ENCODE measurements at places on chromosomes 16 and 17.

- no peak for DNase-seq
Measured at GRCh38 chr17:8887834-8888703, 20.6 kb upstream of the PIK3R6 start.

DNA sequence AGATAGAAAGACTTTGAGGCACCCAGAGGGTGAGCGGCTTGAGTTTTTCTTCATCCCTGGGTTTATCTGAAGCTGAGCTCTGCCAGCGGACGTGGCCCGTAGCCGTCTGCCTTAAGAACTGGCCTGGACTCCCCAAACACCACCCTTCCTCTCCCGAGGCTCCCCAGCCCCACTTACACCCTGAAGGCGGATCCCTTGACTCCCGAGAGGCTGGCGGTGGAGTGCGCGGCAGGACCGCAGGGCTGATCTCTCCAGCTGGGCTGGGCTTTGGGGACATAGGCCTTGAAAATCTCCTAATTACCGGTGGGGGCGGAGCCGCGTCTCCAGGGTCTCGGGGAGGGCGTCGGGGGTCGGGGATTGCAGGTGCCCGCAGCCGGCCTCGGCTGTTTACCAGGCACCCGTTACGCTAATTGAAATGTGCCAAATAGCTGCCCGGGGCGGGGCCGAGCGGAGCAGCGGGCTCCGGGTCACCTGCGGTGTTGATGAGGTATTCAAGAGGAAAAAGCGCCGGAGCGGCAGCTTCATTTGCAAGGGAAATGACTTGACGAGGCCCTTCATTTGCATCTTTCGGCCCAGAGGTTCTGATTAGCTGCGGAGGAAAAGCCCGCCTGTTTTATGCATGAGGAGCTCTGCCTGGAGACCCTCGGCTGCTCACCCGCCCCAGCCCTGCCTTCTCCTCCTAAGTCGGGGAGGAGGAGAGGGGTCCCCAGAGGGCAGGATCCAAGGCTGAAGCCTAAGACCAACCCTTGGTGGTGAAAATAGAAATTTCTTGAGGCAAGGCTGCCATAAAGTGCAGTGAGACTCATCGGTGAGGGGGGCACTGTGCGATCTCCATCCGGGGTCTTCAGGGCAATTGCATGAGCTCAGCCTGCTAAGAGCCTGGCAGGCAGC is 100.7 kb downstream of the MGAT5B start:
- no peak for DNase-seq

DNA sequence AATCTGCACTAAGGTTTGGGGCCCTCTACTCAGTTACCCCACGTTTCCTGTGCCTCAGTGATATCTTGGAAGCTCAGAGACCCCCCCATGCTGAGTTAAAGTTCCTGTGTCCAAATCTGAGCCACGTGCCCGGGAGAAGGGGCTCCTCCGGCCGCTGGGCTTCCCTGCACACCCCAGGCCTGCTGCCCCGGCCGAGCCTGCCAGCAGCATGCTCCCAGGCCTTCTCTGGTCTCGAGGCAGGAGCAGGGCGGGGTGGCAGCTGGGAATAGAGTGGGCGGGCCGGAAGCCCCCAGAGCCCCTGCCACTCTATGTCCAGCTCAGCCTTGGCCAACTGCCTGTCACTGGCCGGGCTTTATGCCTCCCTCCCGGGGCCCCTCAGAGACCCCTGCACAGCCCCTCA is 5.6 kb upstream of the VASN start:
- no peak for DNase-seq

DNA sequence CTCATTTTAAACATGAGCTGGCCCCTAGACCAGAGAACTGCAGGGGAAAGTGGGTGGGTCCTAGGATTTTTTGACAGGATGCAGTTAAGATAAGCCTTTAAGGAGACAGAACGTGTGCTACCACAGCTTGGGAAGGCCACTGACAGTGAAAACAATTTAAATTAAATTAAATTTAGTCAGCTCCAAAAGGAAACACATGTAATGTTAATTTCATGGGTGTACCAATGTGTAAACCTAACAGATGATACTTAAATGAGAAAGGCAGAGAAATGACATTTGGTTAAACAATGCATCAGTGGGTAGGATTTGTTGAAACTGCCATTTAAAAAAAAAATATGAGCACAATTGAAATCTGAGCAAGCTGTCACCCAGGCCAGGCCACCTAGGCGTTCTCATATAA is 250.8 kb downstream of the XYLT1 start:
- no peak for DNase-seq

GRCh38 chr17:8832711-8833352 is 33.7 kb upstream of the MFSD6L start:
- DNase-seq = no peak

GRCh38 chr16:18050777-18051176 is 285.8 kb downstream of the NPIPA8 start:
- DNase-seq = no peak

GRCh38 chr16:67701420-67701819 is 17.7 kb downstream of the GFOD2 start:
- no peak for DNase-seq

- no peak for DNase-seq
Measured at GRCh38 chr17:27873746-27874145, 19.4 kb downstream of the LYRM9 start.

DNA sequence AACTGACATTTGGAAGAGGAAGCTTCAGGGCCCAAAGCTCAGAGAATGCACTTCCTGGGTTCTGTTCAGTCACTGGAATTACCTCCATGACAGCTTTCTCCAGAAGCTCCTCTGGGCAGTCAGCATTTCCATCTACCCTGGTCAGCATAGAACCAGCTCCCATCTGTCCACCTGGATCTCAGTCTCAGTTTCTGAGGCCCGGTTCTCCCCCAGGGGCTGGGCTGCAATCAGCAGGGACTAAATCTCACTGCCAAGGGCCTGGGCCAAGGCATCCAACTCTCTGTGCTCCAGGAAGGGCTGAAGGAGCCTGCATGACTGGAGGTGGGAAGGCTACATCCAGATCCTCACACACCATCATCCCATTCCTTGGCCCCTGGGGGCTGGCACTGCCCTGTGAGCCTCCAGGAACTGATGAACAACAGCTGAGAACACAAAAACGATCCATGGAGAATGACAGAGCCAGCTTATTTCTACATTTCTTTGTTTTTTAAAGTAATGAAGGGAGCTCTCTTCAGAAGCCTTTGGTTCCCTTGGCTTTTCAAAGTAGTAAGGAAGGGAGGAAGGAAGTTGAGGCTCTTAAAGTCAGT is 66.3 kb upstream of the MRTFB start:
- DNase-seq = no peak

DNA sequence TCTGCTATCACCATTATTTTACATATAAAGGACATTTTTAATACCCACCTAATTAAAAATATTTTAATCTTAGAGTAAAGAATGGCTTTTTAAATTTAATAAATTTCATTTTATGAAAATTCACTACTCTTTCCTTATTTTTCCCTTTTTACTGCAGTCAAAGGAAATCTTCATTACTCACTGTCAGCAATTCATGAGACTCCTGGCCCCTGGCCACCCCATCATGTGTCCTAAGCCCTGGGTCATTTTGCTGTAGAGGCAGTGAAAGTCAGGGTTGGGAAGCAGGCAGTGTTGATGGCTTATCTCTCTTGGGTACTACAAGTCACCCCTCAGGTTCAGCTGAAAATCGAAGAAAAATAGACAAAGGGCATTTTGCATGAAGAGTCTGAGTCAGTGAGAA is 468.6 kb upstream of the CCL2 start:
- no peak for DNase-seq

- no peak for DNase-seq
Measured at GRCh38 chr17:3729881-3730280, 6.2 kb downstream of the HASPIN start.
